ENCODE measurements at places on chromosomes 3 and 15.
A peak's percentile ranks its signal among the peaks of the same experiment; 100 is the strongest.

DNA sequence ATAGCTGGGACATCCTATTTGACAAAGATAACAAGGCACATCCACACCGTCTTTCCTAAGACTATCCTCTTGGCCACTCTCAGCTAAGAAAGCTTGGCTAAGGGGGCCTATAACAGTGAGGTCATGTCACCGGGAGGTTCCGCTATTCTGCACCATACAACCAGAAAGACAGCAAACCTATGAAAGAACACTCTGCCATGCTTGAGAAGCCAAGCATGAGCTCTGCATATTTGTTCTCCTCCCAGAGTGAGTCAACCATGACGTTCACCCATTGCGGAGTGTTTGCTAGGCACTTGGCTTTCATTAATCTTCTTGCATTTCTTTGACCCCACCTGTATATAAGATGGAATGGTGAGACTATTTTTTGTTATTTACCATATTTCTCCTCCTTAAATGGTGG lies 141.2 kb downstream of the GMNC start:
- peaks cover 3% of the 10 kb centered on the region for H3K4me1 ChIP-seq
- no peak overlapping the region for H3K27ac ChIP-seq
- no peaks in the 10 kb centered on the region for H3K36me3 ChIP-seq
- H3K4me3 ChIP-seq: no peak overlapping the region

GRCh38 chr3:48405343-48405881 lies 24.5 kb downstream of the PLXNB1 start:
- H3K27ac ChIP-seq: no peak overlapping the region
- H3K4me3 ChIP-seq: no peak overlapping the region
- DNase-seq: no peak

GRCh38 chr3:96756516-96756915 lies 57.9 kb upstream of the EPHA6 start:
- H3K36me3 ChIP-seq: no peaks in the 10 kb centered on the region
- no peak overlapping the region for H3K27ac ChIP-seq
- H3K4me3 ChIP-seq: no peak overlapping the region
- no peaks in the 10 kb centered on the region for H3K4me1 ChIP-seq
- no peaks in the 10 kb centered on the region for H3K27me3 ChIP-seq

DNA sequence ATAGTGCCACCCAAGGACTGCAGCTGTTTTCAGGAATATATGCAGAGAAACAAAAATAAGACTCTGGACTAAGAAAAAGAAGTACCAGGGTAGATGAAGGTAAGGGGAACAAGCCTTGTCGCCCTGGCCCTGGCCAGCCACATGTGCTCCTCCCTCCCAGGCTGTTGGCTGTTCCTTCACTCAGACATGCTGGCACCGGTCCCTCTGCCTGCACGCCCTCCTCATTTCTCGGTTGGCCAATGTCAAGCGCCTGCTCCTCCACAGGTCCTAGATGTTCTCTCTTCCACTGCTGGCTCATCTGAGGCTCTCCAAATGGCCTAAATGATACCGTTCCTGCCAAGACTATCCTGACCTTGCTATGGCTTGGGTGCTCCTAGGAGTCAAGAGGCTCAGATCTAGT lies 288.4 kb upstream of the LYSMD4 start:
- no peak overlapping the region for H3K27ac ChIP-seq
- DNase-seq: no peak
- no peak overlapping the region for H3K4me3 ChIP-seq
- no peaks in the 10 kb centered on the region for H3K4me1 ChIP-seq

GRCh38 chr3:32947789-32948238 lies 3.6 kb upstream of the CCR4 start:
- no peaks in the 10 kb centered on the region for H3K36me3 ChIP-seq
- H3K27ac ChIP-seq: no peak overlapping the region
- peak; percentile 84 for DNase-seq
- no peak overlapping the region for H3K4me3 ChIP-seq

DNA sequence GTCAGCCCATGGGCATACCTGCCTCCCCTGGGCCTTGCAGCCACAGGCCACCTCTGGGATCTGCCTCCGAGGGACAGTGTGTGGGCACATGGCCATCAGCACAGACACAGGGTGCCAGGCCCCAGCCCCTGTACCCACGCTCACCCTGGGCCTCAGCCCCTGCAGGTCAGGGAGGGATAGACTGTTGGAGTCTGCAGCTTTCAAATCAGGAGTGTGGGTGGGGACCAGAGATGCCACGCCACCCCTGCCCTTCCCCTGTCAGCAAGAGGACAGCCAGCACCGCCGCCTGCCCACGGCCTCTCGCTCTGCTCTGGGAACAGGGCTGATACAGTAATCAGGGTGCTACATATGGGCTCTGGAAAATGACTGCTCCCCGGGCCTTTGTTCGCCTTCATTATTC lies 72.7 kb downstream of the DNAJB8 start:
- H3K36me3 ChIP-seq: no peaks in the 10 kb centered on the region
- no peak for DNase-seq
- no peak overlapping the region for H3K4me3 ChIP-seq
- no peaks in the 10 kb centered on the region for H3K27me3 ChIP-seq

DNA sequence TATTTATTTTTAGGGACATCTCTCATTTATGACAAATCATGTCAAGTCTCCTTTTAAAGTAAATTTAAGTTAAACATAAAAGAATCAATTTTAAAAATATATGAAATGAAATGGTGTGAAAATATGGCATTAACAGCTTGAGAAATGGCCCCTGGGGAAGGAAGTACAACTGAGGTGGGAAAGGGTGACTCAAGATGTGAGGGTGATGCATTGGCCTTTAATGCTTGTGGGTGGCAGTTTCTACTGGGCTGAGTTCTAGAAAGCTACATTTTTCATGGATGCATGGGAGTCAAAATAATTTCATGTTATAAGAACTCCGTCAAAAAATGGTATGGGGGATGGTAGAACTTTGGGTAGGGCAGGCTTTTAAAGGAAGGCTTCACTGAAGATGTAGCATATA lies 708.8 kb upstream of the CFAP20DC start:
- no peaks in the 10 kb centered on the region for H3K4me1 ChIP-seq
- peak; percentile 16 for DNase-seq
- no peaks in the 10 kb centered on the region for H3K36me3 ChIP-seq
- no peak overlapping the region for H3K27ac ChIP-seq

DNA sequence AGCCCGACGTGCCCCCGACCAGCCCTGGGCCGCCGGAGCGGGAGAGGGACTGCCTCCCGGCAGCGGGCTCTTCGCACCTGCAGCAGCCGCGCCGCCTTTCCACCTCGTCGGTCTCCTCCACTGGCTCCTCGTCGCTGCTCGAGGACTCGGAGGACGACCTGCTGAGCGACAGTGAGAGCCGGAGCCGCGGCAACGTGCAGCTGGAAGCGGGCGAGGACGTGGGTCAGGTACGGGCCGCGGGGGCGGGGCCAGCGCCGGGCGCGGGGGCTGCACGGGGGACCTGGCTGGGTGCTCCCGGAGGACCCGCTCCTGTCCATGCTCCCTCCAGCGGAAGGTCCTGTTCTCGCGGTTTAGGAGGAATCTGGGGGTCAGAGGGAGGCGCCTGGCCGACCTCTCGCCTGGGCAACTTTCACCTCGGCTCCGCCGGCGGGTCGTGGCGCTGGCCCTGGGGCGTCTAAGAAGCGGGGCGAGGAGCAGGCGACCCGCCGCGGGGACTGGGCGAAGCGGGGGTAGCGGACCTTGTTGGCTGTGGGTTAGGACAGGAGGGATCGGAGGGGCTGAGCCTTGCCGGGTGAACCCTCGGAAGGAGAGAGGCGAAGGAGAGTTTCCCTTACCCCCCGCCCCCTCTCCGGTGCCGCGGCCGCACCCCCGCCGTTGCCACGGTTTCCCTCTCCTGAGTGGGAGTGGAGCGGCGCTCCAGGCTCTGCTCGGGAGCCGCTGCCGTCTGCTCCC lies 682 bp downstream of the ITPKA start:
- H3K27me3 ChIP-seq: no peaks in the 10 kb centered on the region
- H3K27ac ChIP-seq: no peak overlapping the region
- peak overlapping the region; percentile 38 for H3K4me3 ChIP-seq
- no peak for DNase-seq
- no peaks in the 10 kb centered on the region for H3K36me3 ChIP-seq

GRCh38 chr3:14391033-14391432 lies 11.4 kb upstream of the SLC6A6 start:
- DNase-seq: peak; percentile 78
- H3K4me3 ChIP-seq: no peak overlapping the region
- H3K27ac ChIP-seq: no peak overlapping the region
- H3K4me1 ChIP-seq: peaks cover 3% of the 10 kb centered on the region
- no peaks in the 10 kb centered on the region for H3K36me3 ChIP-seq

- H3K4me3 ChIP-seq: no peak overlapping the region
- H3K27ac ChIP-seq: no peak overlapping the region
- H3K27me3 ChIP-seq: no peaks in the 10 kb centered on the region
- no peaks in the 10 kb centered on the region for H3K36me3 ChIP-seq
- DNase-seq: no peak
- H3K4me1 ChIP-seq: no peaks in the 10 kb centered on the region
Observed at GRCh38 chr3:150527464-150528255, 18.6 kb downstream of the SERP1 start.

- peak; percentile 72 for DNase-seq
- H3K27ac ChIP-seq: no peak within 1 kb of the TSS
- peaks cover 2% of the 10 kb centered on the region for H3K4me1 ChIP-seq
- H3K4me3 ChIP-seq: peak within 1 kb of the TSS; percentile 14
- H3K27me3 ChIP-seq: peaks cover 8% of the 10 kb centered on the region
- H3K36me3 ChIP-seq: no peaks in the 10 kb centered on the region
Observed at GRCh38 chr3:120908030-120908794, at the start of gene STXBP5L. Gene STXBP5L (plus strand): TSS chr3:120908205. CDS start chr3:120909579, 1,374 bp downstream.

- peak; percentile 4 for DNase-seq
- no peaks in the 10 kb centered on the region for H3K4me1 ChIP-seq
- H3K4me3 ChIP-seq: no peak overlapping the region
- no peaks in the 10 kb centered on the region for H3K27me3 ChIP-seq
- H3K27ac ChIP-seq: no peak overlapping the region
- H3K36me3 ChIP-seq: no peaks in the 10 kb centered on the region
Observed at GRCh38 chr3:158456114-158456513, 114.9 kb upstream of the MLF1 start.

GRCh38 chr3:142595951-142596725 lies at the start of gene PLS1:
Gene PLS1 (plus strand): TSS chr3:142596393. CDS start chr3:142664238, 67,845 bp downstream.
- H3K4me3 ChIP-seq: peak within 1 kb of the TSS; percentile 73
- H3K27me3 ChIP-seq: no peaks in the 10 kb centered on the region
- peak within 1 kb of the TSS; percentile 35 for H3K27ac ChIP-seq
- peaks cover 2% of the 10 kb centered on the region for H3K4me1 ChIP-seq
- peak; percentile 77 for DNase-seq

- H3K4me1 ChIP-seq: peaks cover 4% of the 10 kb centered on the region
- no peak overlapping the region for H3K4me3 ChIP-seq
- peak; percentile 85 for DNase-seq
- no peak overlapping the region for H3K27ac ChIP-seq
Observed at GRCh38 chr15:49645941-49646340, 25.1 kb downstream of the DTWD1 start.

DNA sequence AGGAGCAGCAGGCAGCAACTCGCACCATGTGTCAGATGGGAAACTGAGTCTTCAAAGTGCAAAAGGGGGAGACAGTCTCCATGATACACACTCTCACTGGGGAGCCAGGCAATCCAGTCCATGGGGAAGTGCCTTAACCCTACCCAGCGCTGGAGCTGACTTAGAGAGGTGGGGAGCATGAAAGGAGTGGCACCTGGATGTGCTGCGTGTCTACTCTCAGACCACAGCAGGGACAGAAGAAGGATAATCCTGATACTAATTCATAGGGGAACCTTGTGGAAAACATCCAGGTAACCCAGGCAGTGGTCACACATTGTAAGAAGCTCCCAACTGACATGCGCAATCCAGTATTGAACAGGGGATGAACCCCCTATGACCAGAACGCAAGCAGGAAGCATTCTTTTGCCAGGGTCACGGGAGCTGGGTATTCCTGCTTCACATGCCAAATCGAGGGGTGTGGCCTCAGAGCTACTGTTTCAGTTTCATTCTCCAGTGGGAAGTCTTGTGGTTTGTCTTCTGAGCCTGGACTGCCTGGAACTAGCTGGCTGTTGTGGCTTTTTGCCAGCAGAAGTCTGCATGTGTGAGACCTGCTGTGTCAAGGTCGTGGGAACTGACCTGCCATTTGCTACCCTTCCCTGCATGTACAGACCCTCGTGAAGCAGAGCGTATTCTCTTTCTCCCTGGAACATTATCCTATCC lies 367.6 kb upstream of the NDN start:
- H3K4me1 ChIP-seq: no peaks in the 10 kb centered on the region
- H3K36me3 ChIP-seq: no peaks in the 10 kb centered on the region
- H3K27ac ChIP-seq: no peak overlapping the region

- H3K4me3 ChIP-seq: no peak overlapping the region
- no peaks in the 10 kb centered on the region for H3K4me1 ChIP-seq
- no peak overlapping the region for H3K27ac ChIP-seq
- DNase-seq: no peak
- no peaks in the 10 kb centered on the region for H3K27me3 ChIP-seq
Observed at GRCh38 chr3:57423335-57423734, 120.8 kb downstream of the DNAH12 start.

GRCh38 chr15:58148120-58148519 lies 9.9 kb downstream of the AQP9 start:
- no peaks in the 10 kb centered on the region for H3K27me3 ChIP-seq
- H3K4me3 ChIP-seq: no peak overlapping the region
- no peaks in the 10 kb centered on the region for H3K4me1 ChIP-seq
- no peak for DNase-seq
- H3K27ac ChIP-seq: no peak overlapping the region

GRCh38 chr3:49840388-49840787 lies 16.0 kb downstream of the TRAIP start:
- H3K27me3 ChIP-seq: no peaks in the 10 kb centered on the region
- no peak for DNase-seq
- no peak overlapping the region for H3K4me3 ChIP-seq
- no peaks in the 10 kb centered on the region for H3K36me3 ChIP-seq
- H3K27ac ChIP-seq: no peak overlapping the region

DNA sequence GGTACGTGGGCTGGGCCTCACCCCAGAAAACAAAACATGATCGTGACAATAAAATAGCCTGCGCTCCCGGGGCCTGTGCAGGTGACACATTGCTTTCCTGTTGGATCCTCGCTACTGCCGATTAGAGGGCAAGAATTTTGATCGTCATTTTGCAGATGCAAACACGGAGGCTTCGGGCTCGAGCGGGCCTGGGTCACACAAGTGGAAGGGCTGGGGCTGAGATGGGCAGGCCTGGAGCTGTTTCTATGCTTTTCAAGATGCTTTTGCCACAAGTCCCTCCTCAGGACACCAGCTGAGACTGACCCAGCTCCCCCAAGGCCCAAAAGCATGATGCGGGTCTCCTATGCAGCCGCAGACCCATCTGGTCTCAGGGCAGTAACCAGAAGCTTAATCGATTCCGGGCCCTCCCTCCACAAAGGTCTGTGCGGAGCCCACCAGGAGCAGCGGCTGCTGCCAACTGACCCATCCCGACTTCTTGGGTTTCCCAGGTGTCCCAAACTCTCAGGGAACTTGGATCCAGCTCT lies 30.0 kb downstream of the RGMA start:
- H3K27me3 ChIP-seq: no peaks in the 10 kb centered on the region
- H3K4me1 ChIP-seq: no peaks in the 10 kb centered on the region
- DNase-seq: no peak
- H3K4me3 ChIP-seq: no peak overlapping the region
- no peaks in the 10 kb centered on the region for H3K36me3 ChIP-seq

All from fibroblast of lung (primary cell).